ENCODE measurements at places on chromosomes 1 and 21. TPM values are rescaled to one million over a fixed set of nuclear protein-coding genes. Genes with fewer than 3 reads are reported as not detected.

DNA sequence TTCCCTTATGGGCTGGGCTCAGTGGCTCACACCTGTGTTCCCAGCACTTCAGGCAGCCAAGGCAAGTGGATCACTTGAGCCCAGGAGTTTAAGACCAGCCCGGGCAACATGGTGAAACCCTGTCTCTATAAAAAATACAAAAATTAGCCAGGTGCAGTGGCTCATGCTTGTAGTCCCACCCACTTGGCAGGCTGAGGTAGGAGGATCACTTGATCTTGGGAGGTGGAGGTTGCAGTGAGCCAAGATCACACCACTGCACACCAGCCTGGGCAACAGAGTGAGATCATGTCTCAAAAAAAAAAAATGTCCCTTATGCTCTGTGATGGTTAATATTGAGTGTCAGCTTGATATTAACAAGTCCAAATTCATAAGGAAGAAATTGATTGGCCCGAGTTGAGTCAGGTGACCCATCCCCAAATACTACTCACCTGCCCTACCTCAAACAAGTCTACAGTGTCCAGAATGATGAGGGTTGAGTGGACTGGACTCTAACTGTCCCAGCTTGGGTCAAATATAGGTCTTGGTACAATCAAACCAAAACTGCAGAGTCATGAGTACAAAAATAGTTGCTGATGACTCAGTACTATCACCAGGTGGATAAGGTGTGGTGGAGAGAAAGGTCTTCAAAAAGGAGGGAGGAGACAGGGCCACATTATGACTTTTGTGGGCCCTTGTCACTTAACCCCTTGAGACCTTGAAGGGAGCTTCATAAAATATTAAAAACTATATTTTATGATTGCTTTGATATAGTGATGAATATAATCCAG, 161.0 kb downstream of the ZNF326 start:
- no peak for DNase-seq

DNA sequence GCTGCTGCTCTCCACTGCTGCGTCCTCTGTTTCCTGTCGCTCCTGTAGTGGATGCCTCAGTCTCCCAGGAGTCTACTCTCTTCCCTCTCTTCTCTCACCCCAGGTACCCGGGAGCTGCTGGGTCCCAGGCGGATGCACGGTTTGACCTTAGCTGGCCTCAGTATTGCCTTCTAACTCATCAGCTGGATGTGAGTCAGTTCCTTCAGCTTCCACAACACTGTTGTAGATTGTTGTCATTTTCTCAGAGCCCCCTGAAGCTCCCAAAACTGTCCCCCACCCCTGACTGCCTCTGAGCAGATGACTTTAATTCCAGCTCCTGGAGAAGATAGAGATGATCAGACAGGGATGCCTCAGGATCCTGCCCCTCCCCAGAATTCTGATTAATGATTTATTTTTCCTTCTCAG, 7.2 kb downstream of the CNIH3 start:
- DNase-seq, result no peak

- no peak for DNase-seq
Observed at GRCh38 chr1:202107321-202107761, 15.4 kb upstream of the GPR37L1 start.

- no peak for DNase-seq
Observed at GRCh38 chr1:116359060-116359830, 13.8 kb upstream of the ATP1A1 start.

DNA sequence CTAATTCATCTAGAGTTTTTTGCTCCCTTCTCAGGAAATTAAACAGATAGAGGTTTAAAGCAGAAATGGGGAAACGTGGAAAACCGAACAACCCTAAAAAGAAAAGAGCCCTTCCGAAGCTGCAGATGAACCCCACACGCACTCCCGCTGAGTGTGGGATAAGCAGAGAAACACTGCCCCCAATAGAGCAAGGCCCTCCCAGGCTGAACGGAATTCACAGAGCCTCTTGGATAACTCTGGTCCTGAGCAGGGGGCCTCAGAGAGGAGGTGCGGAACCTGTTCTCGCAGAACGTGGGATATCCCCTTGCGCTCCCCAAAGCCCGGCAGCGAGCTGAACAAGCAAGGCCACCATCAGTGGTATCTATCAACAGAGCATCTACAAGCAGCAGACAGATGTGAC, 44.9 kb downstream of the SSBP3 start:
- DNase-seq, result no peak

SAMD13 gene
- 0.76 TPM for total RNA-seq

ACOT11 gene
- 11.9 TPM for total RNA-seq
